Suppressor macrophage treated with lipopolysaccharide for 4 hours (primary cell): ENCODE measurements at places on chromosomes 3 and 15.

DNA sequence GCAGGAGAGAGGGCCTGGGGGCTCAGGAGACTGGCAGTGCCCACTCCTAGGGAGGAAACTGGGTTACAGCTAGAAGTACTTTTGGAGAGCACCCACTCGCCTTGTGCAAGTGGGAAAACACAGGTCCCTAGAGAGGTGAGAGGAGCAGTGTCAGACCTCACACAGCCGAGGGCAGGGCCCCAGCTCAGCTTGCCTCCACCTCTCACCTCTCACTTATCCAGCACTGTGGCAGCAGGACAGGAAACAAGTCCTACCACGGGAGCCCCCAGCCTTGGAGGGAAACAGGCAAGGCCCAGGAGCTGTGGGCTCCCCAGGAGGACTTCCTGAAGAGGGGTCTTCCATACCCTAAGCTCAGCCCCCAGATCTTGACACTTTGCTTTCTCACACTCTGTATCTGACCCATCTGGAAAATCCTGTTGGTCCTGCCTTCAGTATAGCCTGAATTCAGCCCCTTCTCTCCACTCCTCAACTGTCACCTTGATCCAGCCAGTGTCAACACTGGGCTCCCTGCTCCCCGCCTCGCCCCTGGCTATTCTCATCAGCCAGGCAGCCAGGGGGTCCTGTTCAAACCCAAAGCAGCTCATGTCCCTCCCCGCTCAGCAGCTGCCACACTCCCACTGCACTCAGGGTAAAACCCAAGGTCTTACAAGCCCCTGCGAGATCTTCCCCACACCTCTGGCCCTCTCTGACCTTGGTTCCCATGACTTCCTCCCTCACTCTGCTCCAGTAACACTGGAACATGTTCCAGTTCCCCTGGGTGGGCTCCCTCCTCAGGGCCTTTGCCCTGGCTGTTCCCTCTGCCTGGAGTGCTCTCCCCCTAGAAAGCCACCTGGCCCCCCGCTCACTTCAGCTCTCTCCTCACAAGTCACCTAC is 870 bp upstream of the TMEM40 start:
- DNase-seq: no peak

DNA sequence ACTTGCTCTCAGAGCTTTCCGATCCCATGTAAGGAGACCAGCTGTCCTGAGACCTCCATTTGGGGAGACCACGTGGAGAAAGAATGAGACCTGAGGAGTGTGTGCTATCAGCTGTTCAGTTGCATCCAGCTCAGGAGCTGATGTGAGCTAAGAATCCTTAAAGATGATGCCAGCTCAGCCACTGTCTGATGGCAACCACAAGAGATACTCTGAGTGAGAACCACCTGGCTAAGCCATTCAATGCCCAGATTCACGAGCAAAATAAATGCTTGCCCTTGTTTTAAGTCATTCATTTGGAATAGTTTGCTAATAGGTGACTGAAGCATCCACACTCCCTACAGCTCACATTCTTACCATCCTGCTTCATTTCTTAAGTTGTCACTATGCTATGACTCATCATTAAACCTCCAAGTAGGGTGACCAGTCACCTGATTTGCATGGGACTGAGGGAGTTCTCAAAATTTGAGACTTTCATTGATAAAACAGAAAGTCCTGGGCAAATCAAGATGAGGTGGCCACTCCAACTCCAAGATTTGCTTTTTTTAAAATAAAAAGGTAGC is 56.4 kb downstream of the SPTSSB start:
- peak; percentile 29 for DNase-seq

- DNase-seq: no peak
These were observed 84.8 kb upstream of the KLHL25 start for GRCh38 chr15:85879334-85880163.

- DNase-seq: no peak
These were observed 275.9 kb downstream of the ZIC4 start for GRCh38 chr3:147130461-147130860.

GRCh38 chr3:153165261-153165681 is 3.2 kb downstream of the RAP2B start:
- DNase-seq: peak; percentile 49

DNA sequence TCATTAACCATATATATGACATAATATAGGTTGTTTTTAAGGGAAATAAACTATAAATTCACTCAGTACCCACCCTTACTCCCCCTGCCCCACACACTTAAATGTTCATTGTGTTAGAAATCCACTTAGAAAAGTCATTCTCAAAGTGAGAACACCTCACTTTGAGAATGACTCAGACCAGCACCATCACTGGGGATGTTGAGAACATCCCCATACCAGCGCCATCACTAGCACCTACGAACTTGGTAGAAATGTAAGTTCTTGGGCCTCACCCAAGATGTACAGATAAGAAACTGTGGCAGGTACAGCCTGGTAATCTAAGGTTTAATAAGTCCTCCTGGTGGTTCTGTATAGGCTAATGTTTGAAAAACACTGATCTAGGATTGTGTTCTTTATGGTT is 362.6 kb downstream of the LPP start:
- no peak for DNase-seq

- no peak for DNase-seq
These were observed 25.3 kb downstream of the GALNT15 start for GRCh38 chr3:16199769-16200168.

GRCh38 chr15:89129123-89129815 is 41.0 kb downstream of the ABHD2 start:
- no peak for DNase-seq

- DNase-seq: no peak
These were observed 97.4 kb upstream of the RBMS3 start for GRCh38 chr3:29183346-29184087.

DNA sequence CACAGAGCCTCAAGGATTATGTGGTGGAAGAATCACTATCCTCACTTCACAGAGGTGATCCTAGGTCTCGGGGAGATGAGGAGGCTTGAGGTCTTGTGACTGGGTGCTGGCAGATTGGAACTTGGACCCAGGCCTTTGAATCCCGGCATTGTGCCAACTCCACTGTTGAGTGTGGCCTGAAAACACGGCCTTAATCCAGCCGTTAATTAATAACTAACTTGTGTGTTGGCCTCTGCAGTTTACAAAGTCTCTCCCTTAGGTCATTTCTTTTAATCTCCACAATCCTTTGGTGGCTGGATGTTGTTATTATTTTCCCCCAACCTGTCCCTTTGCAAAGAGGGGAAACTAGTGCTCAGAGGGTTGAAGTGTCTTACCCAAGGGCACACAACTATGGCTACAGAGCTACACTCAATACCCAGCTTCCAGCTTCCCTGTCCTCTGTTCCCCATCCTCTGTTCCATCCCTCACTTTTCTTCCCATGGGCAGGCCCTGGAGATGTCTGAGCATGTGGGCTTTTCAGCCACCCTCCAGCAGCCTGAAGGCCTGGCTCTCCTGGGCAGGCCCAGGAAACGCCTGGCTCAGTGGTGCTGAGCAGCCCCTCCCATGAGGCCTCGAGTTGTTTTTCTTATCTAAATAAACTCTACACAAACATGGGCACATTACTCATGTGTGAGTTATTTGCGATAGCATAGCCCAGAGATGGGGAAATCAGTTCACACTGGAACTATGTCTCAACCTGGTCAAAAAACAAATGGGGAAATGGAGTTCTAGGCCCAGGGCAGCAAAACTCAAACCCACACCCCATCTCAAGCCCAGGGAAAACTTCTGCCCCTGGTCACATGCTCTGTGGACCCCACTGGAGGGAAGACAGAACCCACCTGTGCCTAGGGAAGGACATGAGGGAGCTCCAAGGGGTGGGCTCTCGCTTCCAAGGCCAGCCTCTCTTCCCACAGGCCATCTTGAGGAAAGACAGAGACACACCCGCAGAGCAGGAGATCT is 16.8 kb upstream of the SMAD3 start:
- DNase-seq: peak; percentile 73

- peak; percentile 81 for DNase-seq
These were observed at the start of gene DZIP1L for GRCh38 chr3:138114988-138115971. Gene DZIP1L (minus strand): TSS chr3:138115608. CDS start chr3:138103971, 11,637 bp downstream.

- peak; percentile 88 for DNase-seq
These were observed 140.1 kb downstream of the SMAD6 start for GRCh38 chr15:66841953-66842681.

DNA sequence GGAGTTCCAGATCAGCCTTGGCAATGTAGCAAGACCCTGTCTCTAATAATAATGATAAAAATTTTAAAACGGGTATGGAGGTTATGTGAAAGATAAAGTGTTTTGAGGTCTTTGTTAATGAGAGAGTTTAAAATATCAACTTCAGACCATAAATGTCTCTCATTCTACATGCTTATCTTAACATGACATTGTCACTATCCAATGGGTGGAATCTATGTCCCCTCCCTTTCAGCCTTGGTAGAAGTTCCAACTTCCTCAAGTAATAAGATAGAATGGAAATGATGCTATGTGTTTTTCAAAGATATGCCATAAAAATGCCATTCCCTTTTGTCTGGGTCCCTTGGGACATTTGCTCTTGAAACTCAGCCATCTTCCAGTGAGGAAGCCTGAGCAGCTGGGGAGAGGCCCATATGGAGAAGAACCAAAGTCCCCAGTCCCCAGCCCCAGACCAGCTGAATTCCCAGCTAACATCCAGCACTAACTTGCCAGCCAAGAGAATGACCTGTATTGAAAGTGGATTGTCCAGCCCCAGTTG is 17.0 kb downstream of the RPSA start:
- DNase-seq: no peak

DNA sequence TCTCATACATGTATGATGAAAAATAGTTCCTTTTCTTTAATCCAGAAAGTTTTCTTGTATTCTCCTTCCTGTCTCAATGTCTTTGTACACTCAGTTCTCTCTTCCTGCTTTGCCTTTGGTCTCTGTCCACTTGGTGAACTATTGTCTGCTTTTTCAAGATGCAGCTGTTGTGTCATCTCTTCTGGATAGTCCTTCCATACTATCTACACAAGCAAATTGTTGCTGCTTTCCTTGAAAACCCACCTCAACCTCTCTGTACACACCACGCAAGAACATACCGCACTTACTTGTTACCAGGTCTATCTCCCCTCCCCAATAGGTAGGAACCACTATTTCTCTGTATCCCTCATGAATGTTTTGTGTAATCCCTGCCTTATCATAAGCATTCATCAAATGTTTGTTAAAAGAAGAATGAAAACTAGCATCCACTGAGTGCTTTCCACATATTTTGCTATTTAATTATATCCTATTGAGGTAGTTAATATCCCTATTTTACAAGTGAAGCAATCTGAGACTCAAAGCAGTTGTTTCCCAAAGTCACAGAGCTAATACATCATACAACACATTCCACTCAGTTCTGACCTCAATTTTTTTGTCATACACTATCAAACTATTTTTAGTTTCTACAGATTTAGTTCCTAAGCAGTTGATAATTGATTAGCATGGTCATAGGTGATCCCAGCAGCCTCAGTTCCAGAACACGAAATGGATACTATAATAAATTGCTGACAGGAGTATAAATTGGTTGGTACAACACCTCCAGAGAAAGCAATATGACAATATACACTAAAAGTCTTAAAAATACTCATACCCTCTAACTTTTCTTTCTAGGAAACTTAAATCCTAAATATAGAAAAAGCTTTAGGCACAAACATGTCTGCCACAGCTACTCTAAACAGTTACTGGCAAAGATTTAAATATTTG is 19.6 kb downstream of the HACL1 start:
- no peak for DNase-seq

DNA sequence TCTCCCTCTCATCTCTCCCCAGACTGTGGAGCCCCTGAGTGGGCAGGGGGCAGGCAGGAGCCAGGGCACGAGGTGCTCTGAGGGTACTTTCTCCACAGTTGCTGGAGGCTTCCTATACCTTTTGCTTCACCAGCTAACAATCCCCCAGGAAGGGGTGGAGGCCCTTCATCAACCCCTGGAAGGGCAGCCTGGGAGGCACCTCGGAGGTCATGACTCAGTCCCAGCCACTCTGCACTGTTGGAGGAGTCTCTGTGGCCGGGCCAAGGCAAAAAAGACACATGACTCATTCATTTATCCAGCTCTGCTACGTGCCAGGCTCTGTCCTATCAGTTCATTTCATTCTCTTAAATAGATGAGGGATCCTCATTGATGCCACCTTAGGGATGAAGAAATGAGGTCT is 15.6 kb upstream of the KY start:
- no peak for DNase-seq

GRCh38 chr15:69410248-69410874 is 3.8 kb upstream of the KIF23 start:
- DNase-seq: no peak

DNA sequence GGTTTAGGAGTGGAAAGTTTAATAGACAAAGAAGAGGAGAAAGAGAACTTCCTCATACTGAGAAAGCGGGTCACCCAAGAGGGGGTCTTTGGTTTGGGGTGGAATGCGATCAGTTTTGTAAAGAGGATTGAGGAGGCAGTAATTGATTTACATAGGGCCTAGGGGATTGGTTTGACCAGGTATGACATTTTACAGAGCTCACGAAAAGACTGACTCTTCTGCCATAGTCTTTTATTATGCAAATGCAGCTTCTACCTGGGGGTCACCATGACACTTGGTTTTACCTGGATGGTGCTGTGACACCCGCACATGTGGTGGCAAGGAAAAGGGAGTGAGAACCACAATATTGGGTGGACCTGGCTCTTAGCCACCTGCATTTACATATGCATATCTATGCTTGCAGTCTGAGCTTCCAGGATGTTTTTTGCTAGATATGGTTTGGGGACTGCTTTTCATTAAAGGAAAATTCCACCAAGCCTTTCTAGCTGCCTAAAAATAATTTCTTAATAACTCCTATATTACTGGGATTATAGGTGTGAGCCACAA is 6.9 kb upstream of the NME9 start:
- no peak for DNase-seq

DNA sequence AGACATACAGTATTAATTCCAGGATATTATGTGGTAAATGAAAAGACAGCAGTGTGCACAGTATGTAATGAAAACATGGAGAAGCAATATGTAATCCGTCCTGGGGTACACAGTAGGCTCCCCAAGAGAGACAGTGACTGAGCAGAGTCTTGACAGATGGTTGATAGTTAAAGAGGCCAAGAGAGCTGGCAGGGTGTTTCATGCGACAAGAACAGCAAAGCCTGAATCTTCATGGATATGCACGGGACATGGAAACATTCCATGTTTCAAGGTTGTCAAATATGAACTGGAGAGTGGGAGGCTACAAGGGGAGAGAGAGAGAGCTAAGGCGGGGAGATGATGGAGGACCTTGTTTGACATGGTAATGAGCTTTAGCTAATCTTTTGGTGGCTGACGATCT is 338.4 kb downstream of the IL5RA start:
- DNase-seq: no peak

GRCh38 chr15:67766968-67767367 is 58.3 kb upstream of the SKOR1 start:
- DNase-seq: no peak

DNA sequence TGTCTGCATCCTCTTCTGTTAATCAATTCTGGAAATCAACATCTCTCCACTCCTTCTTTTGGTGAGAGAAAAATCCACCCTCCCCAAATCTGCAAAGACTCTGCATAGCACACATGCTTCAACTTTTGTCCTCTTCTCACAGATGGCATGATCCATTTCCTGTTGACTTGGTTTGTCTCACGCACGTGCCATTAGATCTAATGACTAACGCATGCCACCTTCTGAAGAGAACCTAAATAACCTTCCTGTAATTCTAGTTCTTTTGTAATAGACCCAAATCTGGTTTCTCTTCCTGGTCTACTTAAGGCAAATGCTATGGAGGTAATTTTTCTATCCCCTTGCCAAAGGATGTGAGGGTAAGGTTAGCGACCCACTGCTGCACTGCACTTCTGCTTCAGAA is 51.0 kb upstream of the ATOSA start:
- DNase-seq: peak; percentile 43

GRCh38 chr3:69290006-69290405 is 95.9 kb downstream of the FRMD4B start:
- no peak for DNase-seq

GRCh38 chr3:33658621-33658990 is 59.4 kb downstream of the CLASP2 start:
- no peak for DNase-seq

GRCh38 chr15:54347082-54347827 is 369.0 kb downstream of the UNC13C start:
- no peak for DNase-seq
